Left renal cortex interstitium (tissue), 4 donors: ENCODE measurements at places on chromosomes 6 and 20. TPM values are rescaled to one million over a fixed set of nuclear protein-coding genes. Genes with fewer than 3 reads are reported as not detected.

SLC22A16 gene
- polyA plus RNA-seq, result 0.27 TPM

PRSS16 gene
- 0.30 TPM for polyA plus RNA-seq

UBD gene
- polyA plus RNA-seq, result 0.73 TPM

DNA sequence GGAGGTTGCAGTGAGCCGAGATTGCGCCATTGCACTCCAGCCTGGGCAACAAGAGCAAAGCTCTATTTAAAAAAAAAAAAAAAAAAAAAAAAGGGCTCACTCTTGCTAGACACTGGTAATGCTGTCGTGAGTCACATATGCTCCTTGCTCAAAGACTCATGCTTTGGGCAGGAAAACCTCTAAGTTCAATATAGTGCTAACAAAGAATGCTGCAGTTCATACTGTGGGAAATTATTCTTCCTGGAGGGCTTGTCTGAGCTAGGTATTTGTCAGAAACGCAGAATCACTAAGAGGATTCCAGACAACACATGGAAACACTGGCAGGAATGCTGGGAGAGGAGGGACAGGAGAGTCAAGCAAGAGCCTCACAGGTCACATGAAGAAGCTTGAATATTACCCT lies 2.3 kb upstream of the LYRM2 start:
- no peak for DNase-seq

DNA sequence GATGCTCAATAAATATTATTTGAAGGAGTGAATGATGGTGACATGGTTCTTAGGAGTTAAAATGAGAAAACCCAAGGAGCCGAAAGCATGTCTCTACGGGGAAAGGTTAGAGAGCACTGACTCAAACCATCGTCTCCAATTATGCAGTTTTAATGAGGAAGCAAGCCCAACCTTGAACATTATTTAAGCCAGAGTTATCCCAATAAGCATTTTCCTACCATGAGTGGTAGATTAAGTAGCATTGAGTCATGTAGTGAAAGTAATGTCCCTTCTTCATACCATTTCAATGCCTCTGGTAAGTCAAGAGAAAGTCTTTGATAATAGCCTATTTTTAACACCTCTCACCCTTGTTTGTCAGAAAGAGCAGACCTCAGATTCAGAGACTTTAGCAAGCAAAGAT lies 13.5 kb downstream of the TSHZ2 start:
- DNase-seq, result no peak

DNA sequence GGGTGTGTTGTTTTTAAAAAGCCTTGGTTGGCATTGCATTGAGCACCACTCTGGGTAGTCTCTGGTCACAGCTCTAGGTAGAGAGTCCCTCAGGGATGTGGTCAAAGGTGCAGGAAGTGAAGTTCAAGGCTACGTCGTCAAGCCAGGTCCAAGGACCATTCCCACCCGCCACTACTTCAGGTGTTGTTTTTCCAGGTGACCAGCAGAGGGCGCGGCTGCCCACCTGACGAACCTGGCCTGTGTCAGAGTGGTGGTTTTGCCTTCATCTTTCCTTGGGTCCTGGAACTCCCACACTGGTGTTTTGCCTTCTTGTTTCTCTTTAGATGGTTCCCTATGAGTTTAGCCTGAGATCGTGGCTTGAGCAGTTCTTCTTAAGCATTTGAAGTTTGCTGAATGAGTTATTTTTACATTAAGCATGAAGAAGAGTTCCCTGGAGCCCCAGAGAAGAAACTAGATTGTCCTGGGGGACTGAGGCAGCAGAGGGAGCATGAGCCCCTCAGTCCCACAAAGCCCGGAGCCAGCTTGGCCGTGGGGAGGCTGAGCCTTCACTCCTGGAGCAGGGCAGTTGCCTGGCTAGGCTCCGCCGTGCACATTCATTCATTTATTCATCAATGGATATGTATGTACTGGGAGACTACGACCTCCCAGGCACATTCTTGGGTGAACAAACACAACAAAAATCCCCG lies 5.6 kb upstream of the PHACTR3 start:
- DNase-seq, result no peak

DNA sequence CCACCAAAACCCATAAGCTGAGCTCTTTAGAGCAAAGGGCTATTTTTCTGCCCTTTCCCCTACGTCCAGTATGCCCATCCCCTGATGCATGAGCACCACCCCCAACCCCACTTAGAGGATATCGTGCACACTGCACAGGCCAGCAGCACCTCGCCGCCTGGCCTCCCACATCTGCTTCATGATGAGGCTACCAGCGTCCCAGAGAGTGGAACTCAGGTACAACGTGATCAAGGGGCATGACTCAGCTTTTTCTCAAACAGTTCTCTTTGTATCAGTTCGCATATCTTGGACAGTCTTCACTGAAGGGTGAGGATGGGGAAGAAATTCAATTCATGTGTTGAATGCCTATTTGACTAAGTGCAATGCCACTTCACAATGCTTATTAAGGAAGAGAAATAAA lies 81.9 kb upstream of the QKI start:
- no peak for DNase-seq

DNA sequence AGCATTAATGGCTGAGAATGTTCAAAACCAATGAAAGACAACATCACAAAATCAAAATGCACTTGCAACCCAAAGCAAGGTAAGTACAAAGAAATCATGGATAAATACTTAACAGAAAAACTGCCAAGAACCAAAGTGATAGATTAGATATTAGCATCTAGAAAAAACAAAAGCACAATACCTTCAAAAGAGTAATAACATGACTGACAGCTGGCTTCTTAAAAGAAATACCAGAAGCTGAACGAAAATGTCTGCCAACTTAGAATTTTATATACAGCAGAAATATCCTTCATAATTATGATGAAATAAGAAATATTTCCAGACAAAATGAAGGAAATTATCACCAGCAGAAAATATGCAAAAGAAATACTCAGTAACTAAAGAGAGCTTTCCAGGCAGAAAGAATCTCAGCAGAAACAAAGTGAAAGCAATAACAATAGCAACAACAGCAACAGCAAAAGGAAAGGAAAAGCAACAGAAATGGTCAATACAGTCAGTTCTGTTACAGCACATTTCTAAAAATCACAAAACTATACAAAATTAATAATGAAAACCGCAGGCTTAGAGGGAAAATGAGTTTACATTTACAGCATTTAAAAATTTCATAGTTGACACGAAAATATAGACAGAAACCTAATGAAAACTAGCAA lies 121.5 kb upstream of the MAN1A1 start:
- DNase-seq, result no peak

DNA sequence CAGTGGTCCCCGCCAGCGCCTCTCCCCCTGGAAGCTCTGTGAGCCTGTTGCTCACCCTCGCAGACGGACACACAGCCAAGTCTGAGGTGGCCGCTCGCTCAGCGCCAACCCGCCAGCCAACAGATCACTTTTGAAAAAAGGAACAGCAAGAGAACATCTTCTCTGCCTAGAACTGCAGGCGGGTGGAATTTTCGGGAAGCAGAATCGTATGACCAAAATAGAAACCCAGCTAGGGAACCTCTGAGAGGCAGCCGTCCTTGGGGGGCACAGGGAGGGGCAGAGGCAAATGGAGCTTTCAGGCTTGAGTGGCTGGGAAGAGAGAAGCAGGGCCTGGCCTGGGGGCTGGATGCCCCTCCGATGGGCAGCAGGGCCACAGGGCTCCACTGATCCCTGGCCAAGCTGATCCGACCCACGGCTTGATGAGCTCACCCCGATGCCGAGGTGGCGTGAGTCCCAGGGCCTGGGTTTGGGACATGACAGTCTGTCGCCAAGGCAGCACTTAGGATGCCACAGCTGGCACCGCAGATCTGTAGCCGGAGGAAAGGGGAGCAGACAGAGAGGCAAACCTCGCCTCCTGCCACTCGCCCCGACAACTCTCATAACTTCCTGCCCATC lies 9.8 kb downstream of the NFATC2 start:
- no peak for DNase-seq

- DNase-seq, result no peak
Observed at GRCh38 chr6:131293472-131293911, 158.2 kb downstream of the AKAP7 start.

DNA sequence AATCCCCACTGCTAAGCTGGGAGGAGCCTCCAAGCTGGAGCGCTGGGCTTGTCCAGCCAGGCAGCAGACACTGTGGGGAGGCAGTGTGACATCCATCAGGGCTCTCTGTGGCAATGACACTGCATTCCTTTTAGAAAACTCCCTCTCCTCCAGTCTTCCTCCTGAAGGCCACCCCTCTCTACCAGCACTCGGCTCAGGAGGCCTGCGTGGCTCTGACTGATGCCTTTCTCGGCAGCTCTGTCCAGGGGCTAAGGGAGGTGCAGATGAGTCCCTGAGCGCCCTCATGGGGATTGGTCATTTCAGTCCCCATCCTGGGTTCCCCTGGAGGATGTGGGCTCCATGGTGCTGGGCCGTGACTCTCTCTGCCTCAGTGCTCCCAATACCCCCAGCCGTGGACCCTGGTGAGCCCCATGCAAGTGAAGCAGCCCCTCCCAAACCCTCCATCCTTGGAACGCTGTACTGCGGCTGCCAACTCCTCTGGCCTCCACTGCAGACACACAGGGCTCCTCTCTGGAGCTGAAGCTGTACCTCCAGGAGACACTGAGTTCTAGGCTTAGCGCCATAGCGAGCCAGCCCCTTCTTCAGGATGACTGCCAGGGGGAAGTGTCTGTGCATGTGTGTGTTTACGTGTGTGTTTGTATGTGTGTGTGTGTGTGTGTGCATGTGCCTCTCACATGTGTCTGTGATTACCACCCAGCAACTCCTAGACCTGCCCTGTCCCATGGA lies 209.6 kb downstream of the ERMARD start:
- no peak for DNase-seq

- peak; percentile 73 for DNase-seq
Observed at GRCh38 chr6:21264288-21265033, 329.1 kb upstream of the SOX4 start.

- DNase-seq, result no peak
Observed at GRCh38 chr6:24689964-24690363, 23.1 kb downstream of the ACOT13 start.

- no peak for DNase-seq
Observed at GRCh38 chr6:10166031-10166430, 248.8 kb downstream of the TFAP2A start.
